NCI-H524 (cell line): ENCODE measurements at places on chromosomes 1 and 21.
A peak's percentile ranks its signal among the peaks of the same experiment; 100 is the strongest.

- DNase-seq: no peak
These were observed 13.1 kb upstream of the FCER1A start for GRCh38 chr1:159289060-159289459.

DNA sequence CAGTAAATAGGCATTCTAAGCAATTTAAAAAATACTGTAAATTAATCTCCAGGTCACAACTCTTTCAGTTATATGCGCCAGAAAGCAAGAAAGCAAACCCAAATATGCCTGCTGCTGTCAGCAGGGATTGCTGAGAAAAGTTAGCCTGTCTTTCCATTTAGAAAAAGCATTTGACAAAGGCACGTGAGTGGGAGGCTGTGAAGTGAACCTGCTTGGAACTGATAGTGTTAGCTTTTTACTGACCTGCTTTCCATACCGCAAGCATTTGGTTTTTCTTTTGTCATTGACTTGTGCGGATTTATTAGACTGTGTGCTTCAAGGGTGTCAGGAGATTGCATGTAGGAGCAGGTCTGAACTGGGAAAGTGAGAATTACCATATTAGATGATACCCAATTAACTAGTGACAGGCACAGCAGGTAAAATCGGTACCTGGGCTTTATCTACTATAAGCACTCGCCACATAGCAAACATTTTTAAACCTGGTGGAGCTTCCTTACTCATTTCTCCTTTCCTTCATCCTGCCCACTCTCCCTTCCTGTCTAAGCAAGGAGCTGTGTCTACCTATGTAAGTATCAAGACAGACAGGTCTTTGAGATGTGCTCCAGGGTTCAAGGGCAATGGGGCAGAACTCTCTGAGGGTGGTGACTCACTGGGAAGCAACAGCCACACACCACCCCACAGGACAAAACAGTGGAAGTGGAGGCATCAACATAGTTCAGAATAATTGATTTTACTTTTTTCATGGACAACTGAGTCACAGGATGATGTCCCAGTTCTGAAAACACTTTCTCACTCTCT, 323.9 kb downstream of the DISC1 start:
- DNase-seq: no peak

DNA sequence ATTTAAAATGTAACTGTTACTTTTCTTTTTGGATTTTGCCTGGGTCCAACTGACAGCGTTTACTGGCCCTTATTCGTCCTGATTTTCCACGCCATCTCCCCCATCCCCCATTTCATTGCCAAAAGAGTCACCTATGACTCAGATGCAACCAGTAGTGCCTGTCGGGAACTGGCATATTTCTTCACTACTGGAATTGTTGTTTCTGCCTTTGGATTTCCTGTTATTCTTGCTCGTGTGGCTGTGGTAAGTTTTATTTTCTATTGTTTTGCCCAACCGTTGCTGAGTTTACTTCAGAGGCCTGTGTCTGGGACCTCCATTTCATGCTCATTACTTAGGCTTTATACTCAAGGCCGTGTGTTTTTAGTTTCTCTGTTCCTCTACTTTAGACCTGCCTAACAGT, 9.3 kb downstream of the LEPR start:
- DNase-seq: no peak

GRCh38 chr1:49234988-49235387, 458.3 kb upstream of the BEND5 start:
- no peak for DNase-seq

GRCh38 chr1:76942549-76942948, 75.3 kb downstream of the ST6GALNAC5 start:
- DNase-seq: no peak

DNA sequence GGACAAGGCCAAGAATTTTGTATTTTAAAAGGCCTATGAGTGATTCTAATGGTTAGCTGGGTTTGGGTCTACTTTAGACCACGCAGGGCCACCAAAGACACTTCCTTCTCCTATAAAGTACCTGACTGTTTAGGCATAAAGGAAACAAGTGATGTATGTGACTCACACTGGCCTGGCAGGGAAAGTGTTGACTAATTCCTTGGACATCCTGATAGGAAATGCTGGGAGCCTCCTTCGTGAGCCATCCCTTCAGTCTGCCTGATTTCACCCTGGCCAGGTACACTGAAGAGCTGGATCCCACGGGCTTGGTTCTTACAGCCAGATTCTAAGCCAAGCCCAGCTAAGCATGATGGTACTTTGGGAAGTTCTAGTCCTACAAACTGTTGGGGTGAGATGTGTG, 100.5 kb upstream of the HMGB4 start:
- no peak for DNase-seq

DNA sequence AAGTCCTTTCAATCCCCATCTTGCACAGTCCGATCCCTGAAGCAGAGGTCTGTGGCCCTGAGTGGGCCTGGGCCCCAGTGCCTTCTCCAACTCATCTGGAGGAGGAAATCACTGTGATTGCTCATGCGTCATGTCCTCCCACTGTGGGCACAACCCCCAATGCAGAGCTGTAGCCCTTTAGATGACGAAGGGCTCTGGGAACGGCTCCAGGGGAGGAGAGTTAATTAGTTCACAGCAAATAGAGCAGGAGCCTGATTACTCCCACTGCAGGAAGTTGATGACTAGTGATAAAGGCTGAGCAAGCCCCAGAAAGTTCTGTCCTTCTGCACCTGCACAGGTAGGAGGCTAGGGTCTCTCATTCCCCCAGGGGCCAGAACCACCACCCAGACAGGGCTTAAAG, 111.5 kb downstream of the CCDC185 start:
- DNase-seq: no peak

GRCh38 chr1:27391511-27392095, 819 bp upstream of the GPR3 start:
- DNase-seq: peak; percentile 18

- no peak for DNase-seq
These were observed 81.0 kb downstream of the CNIH3 start for GRCh38 chr1:224696891-224697765.

DNA sequence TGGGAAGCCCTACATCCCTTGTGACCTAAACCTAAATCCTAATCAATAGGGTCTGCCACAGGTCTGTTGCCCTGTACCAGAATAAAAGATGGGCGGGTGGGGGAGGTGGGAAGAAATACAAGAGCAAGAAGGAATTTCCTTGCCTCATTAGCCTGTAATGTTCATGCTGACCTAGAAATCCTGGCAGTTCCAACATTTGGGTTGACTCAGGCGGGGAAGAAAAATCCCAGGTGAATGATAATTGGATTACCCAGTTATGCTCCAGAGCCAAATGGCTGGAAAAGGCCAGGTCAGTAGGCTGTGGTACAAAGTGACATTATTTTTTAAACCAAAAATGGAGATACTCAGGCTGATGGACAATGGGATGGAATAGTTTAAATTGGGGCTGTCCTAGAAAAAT, 27.3 kb upstream of the A3GALT2 start:
- peak; percentile 66 for DNase-seq

GRCh38 chr21:19781881-19782652, 1216.1 kb upstream of the NCAM2 start:
- DNase-seq: peak; percentile 46

DNA sequence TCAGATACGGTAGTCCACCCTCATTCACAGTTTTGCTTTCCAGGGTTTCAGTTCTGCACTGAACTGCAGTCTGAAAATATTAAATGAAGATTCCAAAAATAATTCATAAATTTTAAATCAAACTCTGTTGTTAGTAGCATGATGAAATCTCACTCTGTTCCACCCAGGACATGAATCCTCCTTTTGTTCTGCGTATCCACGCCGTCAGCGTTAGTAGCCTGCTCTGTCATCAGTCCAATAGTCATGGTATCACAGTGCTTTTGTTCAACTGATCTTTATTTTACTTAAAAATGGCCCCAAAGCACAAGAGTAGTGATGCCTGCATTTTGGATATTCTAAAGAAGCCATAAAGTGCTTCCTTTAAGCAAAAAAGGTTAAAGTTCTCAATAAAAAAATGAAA, 23.9 kb downstream of the CHD1L start:
- no peak for DNase-seq

GRCh38 chr1:7536891-7537591, 234.1 kb upstream of the VAMP3 start:
- peak; percentile 74 for DNase-seq

GRCh38 chr1:226579781-226580323, 31.3 kb downstream of the STUM start:
- DNase-seq: no peak

GRCh38 chr1:116545359-116545705, 25.5 kb downstream of the CD58 start:
- no peak for DNase-seq

DNA sequence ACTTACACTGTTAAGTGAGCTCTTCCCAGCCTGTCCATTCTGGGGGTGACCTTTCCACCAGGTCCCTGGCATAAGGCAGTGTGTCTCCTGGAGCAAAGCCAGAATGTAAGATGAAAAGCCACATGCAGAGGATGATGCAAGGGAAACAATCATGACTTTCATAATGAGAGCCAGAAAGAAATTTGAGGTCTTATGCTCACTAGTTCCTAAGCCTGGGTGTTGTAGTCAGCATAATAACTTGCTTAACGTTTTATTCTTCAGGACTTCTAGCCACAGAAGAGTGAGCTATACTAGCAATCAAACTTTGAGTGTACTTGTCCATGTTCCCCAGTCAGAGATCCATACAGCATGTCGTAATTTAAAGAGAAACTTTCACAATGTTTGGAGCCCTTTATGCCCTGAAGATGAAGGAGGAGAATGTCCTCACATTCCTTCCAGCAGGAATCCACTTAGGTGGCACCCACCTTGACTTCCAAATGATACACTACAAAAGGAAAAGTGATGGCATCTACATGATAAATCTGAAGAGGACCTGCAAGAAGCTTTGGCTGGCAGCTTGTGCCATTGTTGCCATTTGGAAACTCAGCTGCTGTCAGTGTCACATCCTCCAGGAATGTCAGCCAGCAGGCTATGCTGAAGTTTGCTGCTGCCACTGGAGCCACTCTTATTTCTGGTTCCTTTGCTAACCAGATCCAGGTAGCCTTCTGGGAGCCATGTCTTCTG, 60.5 kb upstream of the FOXD3 start:
- no peak for DNase-seq
